ENCODE measurements at places on chromosomes 12 and 14.

DNA sequence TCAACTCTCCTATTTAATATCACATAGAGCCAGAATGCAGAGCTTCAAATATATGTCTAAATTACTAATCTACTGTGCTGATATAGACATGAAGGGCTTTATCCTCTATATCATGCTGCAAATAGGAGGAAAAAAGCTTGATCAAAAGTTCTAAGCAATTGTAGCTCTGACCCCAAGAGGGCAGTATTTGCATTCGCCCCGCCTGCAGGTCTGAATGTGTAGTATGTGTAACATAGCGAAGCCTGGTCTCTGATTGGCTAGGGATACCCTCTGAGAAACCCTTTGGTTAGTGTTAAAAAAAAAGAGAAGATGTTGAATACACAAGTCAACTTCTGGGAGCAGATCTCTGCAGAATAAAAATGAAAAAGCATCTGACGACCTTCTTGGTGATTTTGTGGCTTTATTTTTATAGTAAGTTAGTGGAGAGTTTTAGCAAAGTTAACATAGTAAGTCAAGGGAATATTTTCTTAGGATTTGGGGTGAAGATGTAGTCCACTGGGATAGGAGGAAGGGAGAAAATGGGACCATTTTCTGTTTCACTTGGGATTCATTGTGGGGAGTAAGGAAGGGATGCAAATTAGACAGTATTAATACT is 151.6 kb upstream of the OR4E1 start:
- H3K27me3 ChIP-seq: no peaks in the 10 kb centered on the region
- H3K4me3 ChIP-seq: no peak overlapping the region
- H3K36me3 ChIP-seq: no peaks in the 10 kb centered on the region
- no peak for DNase-seq

DNA sequence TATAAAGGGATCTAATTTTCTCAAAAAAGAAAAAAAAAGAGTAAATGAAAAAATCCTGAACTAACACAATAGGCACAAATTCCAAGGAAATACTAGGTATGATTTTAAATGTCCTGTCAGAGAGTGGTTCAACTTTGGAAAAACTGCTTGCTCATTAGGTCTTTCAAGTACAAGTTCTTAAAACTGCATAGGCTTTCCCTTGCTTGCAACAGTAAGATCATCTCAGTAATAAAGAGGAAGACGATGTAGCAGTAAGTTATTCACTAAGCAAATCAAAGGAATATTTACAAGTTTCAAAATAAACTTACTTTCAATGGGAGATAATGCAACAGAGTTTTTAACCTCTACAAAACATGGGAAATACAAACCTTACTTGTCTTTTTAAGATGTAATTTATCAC is 21.6 kb downstream of the CORO1C start:
- peaks cover 40% of the 10 kb centered on the region for H3K4me1 ChIP-seq
- no peak overlapping the region for H3K27ac ChIP-seq
- DNase-seq: no peak
- no peaks in the 10 kb centered on the region for H3K27me3 ChIP-seq
- H3K4me3 ChIP-seq: no peak overlapping the region
- H3K36me3 ChIP-seq: no peaks in the 10 kb centered on the region

DNA sequence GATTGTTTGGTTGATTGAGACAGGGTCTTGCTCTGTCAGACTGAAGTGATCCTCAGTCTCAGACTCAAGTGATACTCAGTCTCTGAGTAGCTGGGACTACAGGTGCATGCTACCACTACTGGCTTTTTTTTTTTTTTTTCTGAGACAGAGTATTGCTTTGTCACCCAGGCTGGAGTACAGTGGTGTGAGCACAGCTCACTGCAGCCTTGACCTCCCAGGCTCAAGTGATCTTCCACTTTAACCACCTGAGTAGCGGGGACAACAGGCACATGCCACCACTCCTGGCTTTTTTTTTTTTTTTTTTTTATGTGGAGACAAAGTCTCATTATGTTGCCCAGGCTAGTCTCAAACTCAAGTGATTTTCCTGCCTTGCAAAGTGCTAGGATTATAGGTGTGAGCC is 31.8 kb downstream of the CPSF2 start:
- H3K27me3 ChIP-seq: no peaks in the 10 kb centered on the region

DNA sequence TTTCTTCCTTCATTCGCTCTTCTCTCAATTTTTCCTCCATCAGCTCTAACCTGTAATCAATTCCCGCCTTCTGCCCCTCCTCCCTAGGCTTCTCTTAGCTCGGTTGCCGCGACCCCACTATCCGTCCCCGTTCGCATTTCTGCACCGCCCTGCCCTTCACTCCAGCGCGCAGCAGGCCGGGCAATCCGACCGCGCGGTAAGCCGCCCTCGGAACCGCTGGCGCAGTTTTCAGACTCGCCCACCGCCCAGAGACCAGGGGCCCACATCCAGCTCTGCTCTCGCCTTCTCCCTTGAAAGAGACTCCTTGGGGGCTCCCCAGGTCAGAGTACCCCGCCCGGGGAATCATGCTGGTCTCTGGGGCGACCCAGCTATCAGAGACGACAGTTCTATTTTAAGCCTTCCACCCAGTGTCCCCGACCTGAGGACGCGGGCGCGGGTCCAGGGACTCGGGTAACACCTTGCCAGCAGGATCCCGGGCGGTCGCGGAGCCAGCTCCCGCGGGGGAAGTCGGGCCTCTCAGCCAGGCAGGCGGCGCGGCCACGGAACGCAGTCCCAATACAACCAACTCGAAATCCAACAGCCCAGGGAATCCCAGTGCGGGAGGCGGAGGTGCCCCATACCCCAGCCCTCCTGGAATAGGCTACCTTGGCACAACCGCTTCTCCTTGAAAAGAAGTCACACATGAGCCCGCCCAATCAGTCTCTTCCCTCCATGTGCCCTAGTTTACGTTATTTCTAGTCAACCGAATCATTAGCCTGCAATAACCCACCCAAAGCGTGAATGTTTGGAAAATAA is 5.7 kb upstream of the SLC38A4 start:
- peak overlapping the region; percentile 34 for H3K4me3 ChIP-seq
- no peak overlapping the region for H3K27ac ChIP-seq
- DNase-seq: peak; percentile 65
- no peaks in the 10 kb centered on the region for H3K36me3 ChIP-seq
- peaks cover 5% of the 10 kb centered on the region for H3K4me1 ChIP-seq
- peaks cover 55% of the 10 kb centered on the region for H3K27me3 ChIP-seq

DNA sequence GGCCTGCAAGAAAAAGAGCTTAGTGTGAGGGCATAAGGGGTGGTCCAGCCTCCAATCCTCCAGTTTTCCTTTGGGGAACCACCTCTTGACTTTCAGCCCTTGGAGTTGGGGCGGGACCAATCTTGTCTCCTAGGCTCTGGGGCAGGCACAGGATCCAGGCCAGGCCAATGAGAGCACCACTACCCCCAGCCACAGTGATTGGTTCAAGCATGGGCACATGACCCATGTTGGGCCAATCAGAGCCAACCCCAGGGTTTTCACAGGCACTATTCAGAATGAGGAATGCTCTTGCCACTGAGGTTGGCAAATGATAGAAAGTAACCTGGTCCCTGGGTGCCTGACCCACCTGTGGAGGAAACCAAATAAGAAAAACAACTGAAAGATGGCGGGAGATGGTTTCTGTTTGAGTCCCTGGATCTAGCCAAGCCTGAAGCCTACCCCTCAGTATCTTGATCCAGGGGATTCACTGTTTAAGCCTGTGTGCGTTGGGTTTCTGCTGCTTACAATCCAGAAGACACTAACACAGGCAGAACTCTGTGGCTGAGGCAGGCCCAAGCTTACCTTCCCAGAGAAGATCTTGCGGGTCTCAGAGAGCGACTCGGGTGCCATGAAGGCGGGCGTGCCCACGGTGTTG is 42.9 kb downstream of the P2RX4 start:
- no peaks in the 10 kb centered on the region for H3K27me3 ChIP-seq
- no peak overlapping the region for H3K4me3 ChIP-seq
- no peak for DNase-seq
- peaks cover 79% of the 10 kb centered on the region for H3K36me3 ChIP-seq

DNA sequence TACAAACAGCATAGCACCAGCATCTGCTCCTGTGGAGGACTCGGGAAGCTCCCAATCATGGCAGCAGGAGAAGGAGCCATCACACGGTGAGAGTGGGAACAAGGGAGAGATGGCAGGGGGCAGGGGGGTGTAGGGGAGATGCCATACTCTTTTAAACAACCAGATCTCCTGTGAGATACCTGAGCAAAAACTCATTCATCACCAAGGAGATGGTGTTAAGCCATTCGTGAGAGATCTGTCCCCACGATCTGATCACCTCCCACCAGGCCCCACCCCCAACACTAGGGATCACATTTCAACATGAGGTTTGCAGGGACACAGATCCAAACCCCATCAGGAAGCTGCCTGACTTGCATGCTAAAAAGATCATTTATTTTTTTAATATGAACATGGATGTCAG is 499.3 kb downstream of the TMEM132D start:
- H3K27me3 ChIP-seq: no peaks in the 10 kb centered on the region
- H3K4me3 ChIP-seq: no peak overlapping the region
- no peaks in the 10 kb centered on the region for H3K4me1 ChIP-seq
- H3K36me3 ChIP-seq: no peaks in the 10 kb centered on the region
- no peak for DNase-seq

All from upper lobe of right lung (tissue), 1 donor.